Stimulated activated CD4-positive, alpha-beta T cell treated with anti-CD3 and anti-CD28 coated beads, Interleukin-12 subunit alpha, Interleukin-12 subunit beta, amount 100 ng/mL, for 4 hours (primary cell): ENCODE measurements at places on chromosomes 3 and 15.

GRCh38 chr3:184059424-184059823 lies 6.6 kb downstream of the HTR3C start:
- no peak for DNase-seq

DNA sequence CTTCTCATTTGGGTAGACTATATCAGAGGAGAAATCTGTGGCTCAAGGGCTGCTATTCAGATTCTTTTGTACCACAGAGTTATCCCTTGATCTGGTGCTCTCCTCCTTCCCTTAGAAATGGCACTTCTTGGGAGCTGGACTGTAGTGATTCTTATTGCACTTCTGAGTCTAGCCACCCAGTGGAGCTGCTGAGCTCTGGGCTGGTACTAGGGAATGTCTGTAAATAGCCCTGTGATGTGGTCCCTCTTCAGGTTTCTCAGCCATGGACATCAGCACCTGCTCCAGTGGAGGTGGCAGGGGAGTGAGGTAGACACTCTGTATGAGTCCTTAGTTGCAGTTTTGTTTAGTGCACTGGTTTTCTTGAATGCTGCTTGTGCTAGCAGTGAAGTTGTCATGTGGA lies 1292.6 kb downstream of the SI start:
- DNase-seq, result no peak

- DNase-seq, result no peak
These were observed 235.0 kb upstream of the KBTBD8 start for GRCh38 chr3:66762916-66763693.

DNA sequence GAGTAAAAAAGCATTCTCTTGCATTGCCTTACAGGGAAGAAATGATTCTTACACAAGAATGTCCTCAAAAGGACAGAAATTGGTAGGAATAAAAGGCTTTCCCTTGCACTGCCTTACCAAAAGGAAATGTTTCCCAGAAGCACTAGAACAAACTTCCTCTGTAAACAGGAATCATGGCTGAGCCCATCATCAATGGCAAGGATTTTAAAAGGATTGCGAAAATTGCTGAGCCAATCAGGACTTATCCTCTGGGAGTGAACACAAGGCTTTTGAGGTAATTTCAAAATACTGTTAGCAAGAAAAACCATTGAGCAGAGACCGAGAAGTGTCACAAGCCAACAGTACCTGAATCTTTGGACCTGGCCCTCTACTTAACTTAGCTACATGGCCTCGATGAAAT lies 897.3 kb downstream of the ROBO1 start:
- DNase-seq, result no peak

GRCh38 chr3:188104050-188104449 lies 49.9 kb upstream of the LPP start:
- DNase-seq, result no peak

DNA sequence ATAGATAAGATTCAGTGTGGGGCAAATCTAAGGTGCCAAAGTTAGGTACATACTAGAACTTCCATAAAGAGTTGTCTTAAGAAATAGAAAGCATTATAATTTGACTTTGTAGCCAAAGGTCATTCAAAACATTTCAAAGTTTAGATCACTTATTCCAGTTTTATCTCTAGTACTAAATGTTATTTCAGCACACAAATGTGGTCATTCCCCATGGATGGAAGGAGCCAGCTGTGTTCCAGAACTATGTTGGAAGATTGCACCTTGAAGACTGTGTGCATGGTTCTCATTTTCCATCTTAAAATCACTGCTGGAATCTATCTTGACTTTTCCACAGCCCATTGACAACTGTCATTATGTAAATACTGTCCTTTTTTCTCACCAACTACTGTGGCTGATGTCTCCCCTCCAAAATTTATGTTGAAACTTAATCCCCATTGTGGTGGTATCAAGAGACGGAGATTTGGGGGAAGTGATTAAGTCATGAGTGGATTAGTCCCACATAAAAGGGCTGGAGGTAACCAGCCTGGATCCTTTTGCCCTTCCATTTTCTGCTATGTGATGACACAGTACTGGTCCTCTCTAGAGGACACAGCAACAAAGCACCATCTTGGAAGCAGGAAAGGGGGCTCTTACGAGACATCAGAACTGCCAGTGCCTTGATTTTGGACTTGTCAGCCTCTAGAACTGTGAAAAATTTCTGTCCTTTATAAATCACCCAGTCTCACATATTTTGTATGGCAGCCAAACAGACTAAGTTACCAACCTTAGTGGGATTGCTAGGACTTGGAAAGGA lies 24.0 kb downstream of the TGFBR2 start:
- no peak for DNase-seq

DNA sequence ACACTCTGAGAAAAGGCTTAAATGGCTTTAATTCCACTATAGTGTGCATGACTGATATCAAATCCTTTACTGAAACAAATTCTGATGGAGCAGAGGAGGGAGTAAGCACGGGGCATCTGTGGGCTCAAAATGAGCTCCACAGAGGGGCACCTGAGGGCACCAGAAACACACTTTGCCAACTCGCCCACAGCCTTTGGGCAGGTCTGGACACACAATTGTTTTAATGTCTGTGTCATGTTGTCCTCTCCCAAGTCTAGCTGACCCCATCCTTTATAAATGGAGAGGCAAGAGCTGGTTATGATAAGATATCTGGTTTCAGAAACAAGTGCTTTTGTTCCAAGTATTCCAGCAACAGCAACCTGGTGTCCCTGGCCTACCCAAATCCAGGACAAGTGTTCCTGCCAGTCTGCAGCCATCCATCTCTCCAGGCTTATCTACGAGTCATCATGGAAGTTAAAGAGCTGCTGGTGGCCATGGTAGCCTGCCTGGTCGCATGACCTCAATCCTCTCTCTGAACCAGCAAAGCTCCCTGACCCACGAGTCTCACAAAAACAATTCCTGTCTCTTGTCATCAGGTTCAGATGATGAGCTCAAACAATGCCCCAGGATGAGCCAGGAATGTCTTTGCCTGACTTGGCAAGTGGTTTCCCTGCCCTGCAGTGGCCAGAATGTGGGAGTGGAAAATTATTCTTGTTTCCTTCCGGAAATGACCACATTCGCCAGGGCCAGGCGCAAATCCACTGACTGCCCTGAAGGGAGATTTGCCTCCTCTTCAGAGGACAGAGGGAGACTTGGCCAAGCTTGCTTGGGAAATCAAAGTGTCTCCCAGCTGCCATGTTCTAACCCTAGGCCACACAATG lies 64.4 kb upstream of the TPM1 start:
- no peak for DNase-seq

DNA sequence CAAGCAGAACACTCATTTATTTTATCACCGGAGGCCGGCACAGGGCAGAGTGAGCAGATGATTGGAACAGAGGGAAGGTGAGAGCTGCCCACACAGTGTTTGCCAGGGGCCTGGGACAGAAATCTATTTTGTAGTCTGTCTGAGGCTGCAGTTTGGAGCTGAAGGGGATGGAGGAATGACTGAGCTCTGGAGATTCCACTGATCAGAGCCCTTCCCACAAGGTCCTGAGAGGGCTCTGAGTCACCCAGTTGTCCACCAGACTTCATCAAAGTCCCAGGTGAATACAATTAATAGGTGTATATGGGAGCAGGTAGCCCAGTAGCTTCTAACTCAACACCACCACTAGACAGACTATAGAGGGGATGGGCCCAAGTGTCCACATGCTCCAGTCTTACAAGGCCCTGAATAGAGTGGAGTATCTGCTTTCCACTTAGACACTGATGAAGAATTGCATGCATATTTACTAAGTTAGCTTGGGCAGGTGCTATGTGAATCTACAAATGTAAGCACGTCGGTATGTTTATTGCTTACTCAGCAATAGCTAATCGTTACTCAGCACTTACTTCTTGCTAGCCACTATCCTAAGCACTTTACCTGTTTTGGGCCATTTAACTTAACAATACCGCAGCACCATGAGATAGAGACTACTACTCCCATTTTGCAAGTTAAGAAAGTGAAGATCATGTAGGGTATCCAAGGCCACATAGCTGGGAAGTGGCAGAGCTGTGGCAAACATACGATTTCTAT lies 2.7 kb upstream of the STARD5 start:
- DNase-seq, result no peak

DNA sequence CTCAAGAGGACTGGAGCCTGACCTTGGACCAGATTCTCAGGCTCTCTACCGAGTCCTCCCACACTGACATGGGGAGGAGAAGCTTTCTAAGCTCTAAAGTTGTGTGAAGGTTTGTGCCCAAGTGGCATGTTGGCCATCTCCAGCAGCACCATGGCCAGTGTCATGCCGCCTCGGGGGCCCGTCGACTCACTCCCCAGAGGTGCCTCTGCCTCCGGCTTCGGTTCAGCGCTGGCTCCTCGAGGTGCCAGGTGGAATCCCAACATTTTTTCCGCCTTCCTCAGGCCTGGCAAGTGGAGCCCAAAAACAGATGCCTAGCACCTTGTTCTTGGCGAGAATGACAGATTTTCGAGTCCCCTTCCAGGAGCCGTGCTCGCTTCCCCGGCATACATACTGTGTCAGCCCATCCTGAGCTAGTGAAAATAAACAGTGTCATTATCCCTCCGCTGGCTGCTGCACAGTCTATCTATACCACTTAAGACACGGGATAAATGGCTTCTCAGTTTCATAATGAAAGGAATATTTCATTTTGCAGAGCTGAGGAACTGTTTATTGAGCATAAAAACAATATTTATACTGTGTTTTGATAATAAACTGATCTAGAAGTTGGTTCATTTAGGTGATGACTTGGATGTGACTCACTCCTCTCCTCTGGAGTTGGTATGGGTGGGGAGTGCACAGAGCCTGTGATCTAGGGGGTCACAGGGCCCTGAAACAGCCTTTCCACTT lies 328.5 kb upstream of the TLE3 start:
- DNase-seq, result no peak

GRCh38 chr3:2774481-2775249 lies 335.5 kb downstream of the IL5RA start:
- DNase-seq, result no peak

GRCh38 chr3:37701734-37702433 lies 159.8 kb upstream of the CTDSPL start:
- DNase-seq, result no peak

DNA sequence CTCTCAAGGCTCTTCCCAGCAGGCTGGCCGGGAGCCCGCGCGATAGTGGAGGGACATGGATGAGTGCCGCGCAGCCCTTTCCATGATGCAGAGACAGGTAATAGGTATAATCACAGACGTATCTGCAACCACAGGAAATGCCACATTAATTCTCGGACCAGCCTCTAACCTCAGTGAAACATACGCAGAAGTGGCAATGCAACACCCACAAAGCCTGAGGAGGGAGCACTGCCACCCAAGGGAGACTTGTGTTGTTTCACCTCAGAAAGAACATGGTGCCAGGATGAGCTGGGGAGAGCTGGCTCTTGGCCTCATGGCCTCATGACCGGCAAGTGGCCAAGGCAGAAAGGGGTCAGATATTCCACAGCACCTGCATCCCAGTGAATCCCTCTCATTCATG lies 39.0 kb downstream of the PGPEP1L start:
- no peak for DNase-seq

GRCh38 chr3:23738944-23739343 lies 66.8 kb upstream of the UBE2E1 start:
- DNase-seq, result no peak

DNA sequence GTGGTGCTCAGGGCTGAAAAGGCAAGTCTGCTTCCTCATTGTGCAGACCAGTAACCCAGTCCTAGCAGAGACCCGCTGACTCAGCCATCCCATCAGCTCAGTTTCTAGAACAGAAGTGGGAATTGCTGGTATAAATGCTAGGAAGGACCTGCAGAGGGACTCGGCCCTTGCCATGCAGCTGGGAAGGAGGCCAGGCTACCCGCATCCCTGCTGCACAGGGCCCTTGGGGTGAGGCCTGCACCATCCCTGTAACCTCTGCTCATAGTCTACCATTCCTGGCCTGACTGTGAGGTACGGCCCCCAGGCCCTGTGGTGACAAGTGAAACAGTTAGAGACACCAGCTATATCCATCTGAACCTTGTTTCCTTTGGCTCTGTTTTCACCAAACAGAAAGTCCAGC lies 23.5 kb downstream of the RAB6B start:
- no peak for DNase-seq

GRCh38 chr3:182501856-182502255 lies 291.4 kb upstream of the ATP11B start:
- DNase-seq, result no peak

- no peak for DNase-seq
These were observed 5.4 kb downstream of the ISL2 start for GRCh38 chr15:76342058-76342381.

GRCh38 chr15:80662757-80663553 lies 32.2 kb upstream of the ABHD17C start:
- DNase-seq, result no peak

DNA sequence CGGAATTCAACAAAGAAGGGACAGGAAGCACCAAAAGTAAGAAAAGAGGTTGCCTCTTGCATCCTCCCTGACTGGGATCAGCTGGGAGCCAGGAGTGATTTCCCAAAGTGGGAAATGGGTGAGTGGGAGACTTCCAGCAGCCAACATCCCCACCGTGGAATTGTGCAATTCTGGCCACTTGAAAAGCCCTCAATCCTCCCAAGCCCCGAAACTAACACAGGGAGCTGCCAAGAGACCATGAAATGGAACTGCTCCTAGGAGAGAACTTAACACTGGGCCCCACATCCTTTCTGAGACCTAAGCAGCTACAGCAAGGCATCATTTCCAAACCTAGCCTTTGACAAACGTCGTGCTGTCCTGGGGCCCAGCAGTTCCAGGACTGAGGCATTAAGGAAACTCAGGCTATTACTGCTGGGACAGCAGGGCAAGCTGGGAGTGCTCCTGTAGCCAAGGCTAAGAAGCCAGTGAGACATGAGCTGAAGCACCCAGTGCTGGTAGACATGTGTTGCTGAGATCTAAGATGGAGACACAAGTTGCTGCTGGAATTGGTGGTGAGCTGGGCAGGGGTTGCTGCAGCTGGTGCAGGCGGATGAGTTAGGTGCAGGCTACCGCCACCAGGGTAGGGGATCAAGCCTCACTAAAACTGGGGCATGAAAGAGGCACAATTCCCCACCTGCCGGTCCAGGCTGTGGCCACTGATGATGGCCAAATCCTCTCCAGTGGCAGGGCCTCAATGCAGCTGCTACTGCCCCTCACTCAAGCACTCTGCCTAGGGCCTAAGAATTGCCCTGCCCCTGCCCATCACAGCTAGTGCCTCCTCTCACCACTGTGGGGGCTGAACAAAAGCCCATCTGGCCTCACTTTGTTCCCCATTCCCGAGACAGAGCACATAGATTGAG lies 43.9 kb downstream of the ALDH1A2 start:
- DNase-seq, result no peak

DNA sequence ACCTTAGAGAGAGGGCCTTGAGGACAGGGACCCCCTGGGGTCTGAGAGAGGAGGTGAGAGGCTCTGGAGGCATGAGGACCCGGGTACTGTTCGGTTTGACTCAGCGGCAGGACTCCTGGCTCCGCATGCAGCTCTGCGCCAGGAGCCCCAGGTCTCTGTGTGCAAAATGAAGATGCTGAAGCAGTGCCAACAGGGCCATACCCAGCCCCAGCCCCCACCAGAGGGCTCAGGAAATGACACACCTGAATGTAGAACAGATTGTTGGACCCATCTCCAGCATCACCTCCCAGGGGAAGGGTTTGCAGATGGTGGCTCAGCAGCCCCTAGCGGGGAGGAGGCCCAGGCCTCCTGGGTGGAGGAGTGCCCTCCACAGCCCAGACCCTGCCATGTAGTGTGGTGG lies 30.2 kb downstream of the EPHB3 start:
- DNase-seq, result no peak

- DNase-seq, result no peak
These were observed 349.6 kb downstream of the ZIC1 start for GRCh38 chr3:147758771-147759170.
